Foreskin keratinocyte (primary cell): ENCODE measurements at places on chromosomes 16 and 17.

- no peak for DNase-seq
Observed at GRCh38 chr17:75316253-75316652, 27.0 kb upstream of the SLC25A19 start.

GRCh38 chr17:7001318-7001961 lies 5.6 kb downstream of the ALOX12 start:
- no peak for DNase-seq

GRCh38 chr16:85453703-85454102 lies 159.4 kb upstream of the GSE1 start:
- no peak for DNase-seq

GRCh38 chr16:56355221-56355620 lies 70.1 kb downstream of the AMFR start:
- DNase-seq, result no peak

DNA sequence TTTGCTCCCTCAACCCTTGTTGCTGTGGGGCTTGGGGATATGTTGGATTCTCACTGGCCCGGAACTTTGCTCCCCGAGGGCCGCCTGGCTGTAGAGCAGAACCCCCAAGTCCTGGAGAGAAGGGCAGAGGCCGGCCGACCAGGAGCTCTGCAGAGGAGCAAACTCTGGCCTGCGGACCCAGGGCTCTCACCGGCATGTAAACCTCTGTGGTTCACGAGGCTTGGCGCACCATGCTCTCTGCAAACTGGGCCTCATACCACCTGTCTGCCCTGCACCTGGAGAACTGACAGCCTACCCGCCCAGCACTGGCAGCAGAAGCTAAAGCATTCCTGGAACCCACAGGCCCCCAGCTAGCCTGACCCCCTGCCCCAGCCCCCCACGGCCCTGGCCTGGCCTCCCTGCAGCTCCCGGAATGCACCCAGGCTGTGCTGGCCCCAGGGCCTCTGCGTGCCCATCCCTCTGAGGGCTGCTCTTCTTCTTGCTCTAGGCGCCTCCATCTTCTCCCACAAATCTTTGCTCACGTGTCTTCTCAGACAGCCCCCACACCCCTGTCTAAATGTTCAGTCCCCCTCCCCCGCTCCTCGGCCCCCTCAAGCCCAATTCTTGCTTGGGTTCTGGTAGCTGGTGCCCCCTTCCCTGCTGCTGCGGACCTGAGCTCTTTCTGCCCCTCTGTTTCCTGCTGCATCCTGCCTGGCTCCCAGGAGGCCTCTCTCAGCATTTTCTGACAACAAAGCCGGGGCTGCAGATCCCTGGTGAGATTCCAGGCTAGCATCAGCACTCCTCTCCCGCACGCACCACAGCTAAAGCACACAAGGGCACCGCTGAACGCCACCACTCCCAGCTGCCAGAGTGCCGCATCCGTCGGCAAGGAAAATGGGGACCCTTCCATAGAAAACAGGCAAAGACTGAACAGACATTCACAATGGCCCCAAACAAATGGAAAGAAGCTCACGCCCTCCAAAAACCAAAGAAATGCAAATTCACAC lies 23.3 kb downstream of the ACTG1 start:
- no peak for DNase-seq

- DNase-seq, result no peak
Observed at GRCh38 chr16:61842666-61843065, 193.6 kb downstream of the CDH8 start.

GRCh38 chr17:79842136-79842655 lies 3.0 kb upstream of the CBX4 start:
- no peak for DNase-seq

- no peak for DNase-seq
Observed at GRCh38 chr17:28472871-28473497, 460 bp upstream of the SLC13A2 start.

DNA sequence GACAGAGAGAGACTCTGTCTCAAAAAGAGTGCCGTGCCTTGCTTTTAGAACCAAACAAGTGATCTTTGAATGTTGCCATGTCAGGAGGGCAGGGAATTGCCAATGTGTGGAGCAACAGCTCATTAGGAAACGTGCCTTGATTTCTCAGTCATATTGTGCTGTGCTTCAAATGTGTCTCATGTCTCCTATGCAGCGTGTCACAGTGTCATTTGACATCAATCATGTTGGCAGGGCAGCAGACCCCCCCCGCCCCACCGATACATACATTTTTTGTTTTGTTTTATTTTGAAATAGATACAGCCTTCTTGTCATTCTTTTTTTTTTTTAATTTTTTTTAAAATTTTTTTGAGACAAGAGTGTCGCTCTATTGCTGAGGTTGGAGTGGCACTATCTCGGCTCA lies 22.1 kb downstream of the MRC2 start:
- DNase-seq, result no peak
